ENCODE measurements at places on chromosomes 5 and 9.

- DNase-seq: no peak
Measured at GRCh38 chr9:114112778-114113584, 13.9 kb upstream of the KIF12 start.

GRCh38 chr9:37988602-37989001 lies 80.4 kb downstream of the SHB start:
- DNase-seq: no peak

- DNase-seq: no peak
Measured at GRCh38 chr9:112274600-112274999, 58.8 kb downstream of the PTBP3 start.

DNA sequence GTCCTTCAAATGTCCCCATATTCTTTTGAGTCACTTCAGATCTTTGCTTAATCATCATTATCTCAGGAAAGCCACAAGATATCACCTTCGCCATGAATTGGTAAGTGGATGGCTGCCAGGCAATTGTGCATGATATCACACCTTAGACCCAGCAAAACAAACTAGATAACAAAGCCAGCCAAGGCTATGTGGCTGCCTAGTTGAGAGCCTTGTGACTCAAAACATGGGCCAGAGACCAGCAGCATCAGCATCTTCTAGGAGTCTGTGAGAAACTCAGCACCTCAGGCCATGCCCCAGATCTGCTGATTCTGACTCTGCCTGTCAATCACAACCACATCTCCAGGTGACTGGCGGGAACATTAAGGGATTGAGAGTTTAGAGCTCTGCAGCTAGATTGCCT lies 82.8 kb downstream of the SLIT3 start:
- DNase-seq: no peak

GRCh38 chr5:14713476-14714390 lies 49.2 kb downstream of the OTULIN start:
- DNase-seq: no peak

DNA sequence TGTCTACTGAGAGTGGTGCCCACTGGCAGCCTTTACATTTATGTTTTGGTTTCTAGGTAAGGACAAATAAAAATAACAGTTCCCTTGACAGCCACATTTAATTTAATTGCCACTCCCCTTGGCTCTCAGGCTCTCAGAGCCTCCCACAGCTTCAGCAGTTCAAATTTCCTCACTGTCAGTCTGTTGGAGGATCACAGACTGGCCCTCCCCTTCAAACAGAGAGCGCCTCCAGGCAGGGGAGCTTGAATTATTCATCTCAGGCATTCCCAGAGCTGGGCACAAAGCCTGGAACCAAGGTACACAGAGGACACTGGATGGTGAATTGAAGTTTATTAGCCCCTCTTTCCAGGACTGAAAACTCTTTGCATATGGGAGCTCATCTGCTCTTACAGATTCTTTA lies 407.7 kb downstream of the SPOCK1 start:
- no peak for DNase-seq

- no peak for DNase-seq
Measured at GRCh38 chr9:15764131-15764530, 211.3 kb downstream of the CCDC171 start.

- no peak for DNase-seq
Measured at GRCh38 chr9:93963969-93964368, 8.8 kb upstream of the BARX1 start.

DNA sequence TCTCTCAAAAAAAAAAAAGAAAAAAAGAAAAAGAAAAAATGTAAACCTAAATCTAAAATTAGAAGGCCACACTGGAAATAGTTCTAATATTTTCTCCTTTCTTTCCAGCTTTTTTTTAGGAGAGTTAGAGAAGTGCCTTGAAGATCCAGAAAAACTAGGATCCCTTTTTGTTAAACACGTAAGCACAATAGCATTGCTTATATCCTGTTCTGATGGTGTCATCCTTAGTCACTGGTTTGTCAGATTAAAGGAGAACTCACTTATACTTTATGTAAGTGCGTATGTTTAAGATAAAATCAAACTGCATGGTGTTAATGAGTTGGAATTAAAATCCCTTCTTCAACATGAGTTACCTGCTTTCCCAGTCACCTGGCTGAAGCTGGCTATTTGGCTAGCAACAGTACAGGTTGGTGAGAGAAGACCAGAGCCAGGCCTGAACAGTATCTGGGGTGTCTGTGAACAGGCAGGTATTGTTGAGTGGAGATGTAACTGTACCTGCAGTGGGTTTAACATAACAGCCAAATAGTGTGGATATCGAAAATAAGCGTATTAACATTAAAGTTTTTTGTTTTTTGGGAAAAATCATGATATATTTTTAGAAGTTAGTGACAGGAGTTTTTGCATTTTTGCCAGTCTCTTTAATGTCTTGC lies 104.7 kb upstream of the OTULINL start:
- DNase-seq: no peak

DNA sequence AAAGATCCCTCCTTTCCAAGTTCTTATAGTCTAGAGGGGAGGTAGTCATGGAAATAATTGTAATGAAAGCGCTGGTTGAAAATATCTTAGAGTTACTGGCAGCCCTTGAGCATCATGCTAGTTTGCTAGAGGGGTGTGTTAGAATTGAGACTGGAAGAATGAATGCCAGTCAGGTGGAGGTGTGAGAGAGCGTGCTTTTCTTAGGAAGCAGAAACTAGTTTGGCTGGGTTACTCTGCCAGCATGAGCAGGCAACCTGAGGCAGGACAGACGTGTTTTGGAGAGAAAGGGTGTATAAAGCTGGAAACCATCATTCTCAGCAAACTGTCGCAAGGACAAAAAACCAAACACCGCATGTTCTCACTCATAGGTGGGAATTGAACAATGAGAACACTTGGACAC lies 43.6 kb upstream of the DHFR start:
- DNase-seq: no peak

GRCh38 chr9:120714846-120715388 lies 647 bp upstream of the MEGF9 start:
- no peak for DNase-seq

DNA sequence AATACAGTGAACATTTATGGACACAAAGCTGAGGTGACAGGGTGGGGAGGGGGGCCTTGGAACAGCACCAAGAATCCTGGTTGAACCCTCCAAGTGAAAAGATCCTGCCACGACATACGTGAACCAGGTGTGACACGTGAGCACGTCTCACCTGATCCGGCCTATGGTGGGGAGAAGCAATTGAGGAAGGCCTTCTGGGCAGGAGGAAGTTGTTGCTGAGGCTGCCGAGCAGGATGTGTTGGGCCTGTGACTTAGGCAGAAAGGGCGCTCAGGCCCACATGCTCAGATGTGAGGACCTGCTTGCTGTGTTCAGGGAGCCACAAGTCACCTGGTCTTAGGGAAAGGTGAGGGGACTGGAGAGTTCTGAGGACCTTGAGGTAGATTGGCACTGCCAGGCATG lies 2.5 kb upstream of the MAPK9 start:
- DNase-seq: no peak

GRCh38 chr5:109230369-109230768 lies 179.4 kb downstream of the PJA2 start:
- DNase-seq: no peak

- no peak for DNase-seq
Measured at GRCh38 chr5:138926688-138927448, 51.7 kb upstream of the LRRTM2 start.

DNA sequence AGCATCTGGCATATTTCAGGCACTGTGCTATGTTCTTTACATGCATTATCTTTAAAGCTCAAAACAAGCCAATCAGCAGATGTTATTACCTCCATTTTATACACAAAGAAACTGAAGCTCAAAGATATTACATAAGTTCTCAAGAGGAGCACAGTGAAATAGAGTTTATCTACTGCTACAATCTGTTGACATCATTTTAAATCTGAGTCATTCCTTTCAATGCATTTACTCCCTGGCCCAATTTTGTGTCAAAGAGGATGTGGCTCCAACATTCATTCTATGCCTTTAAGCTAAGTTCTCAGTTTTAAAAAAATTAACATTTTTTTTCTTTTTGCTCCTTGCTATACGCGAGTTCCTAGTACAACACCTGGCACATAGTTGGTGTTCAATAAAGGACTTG lies 486.3 kb upstream of the ZNF462 start:
- DNase-seq: no peak

DNA sequence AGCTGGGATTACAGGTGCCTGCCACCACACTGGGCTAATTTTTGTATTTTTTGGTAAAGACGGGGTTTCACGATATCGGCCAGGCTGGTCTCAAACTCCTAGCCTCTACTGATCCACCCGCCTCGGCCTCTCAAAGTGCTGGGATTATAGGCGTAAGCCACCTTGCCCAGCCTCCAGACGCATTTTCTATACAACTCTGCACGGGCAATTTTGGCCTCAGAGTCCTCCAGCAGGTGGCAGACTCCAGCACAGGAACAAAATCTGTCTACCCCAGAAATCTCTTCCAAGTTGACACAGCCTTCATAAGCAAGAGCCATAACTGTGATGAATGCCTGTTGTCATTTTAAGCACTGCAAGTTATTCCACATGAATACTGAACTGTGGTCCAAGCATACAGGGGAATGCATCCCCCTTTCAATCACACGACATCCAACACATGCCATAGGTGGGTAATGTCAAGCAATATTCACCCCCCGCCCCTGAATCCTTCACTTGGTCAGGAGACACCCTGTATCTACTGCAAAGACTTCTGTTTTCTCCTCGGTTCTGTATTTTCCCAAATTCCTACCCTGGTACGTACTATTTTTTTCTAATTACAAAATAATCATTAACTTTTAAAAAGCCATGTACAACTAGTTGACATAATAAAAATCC lies 50.8 kb downstream of the ALDH7A1 start:
- DNase-seq: no peak

DNA sequence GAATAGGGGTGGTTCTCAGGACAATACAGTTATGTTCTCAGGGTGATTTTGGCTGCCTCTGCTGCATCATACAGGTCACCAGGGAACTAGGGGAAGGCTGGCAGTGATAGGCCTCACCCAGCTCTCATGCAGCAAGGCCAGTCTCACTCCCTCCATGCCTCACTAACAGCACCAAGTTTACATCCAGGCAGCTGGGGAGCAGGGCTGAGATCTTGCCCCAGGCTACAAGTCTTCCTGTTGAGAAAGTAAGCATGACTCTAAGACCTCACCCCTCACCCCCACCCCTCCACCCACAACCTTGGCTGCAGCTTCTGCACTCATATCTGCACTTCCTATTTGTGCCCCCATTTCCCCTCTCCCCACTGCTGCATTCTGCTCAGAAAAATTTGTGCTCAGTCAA lies 481.2 kb downstream of the ACTL7B start:
- DNase-seq: no peak

- no peak for DNase-seq
Measured at GRCh38 chr9:109972026-109972882, 192.3 kb downstream of the PALM2AKAP2 start.

GRCh38 chr5:14444161-14444560 lies 137.4 kb upstream of the OTULINL start:
- DNase-seq: no peak

- no peak for DNase-seq
Measured at GRCh38 chr5:150377964-150378694, 20.6 kb downstream of the TCOF1 start.

DNA sequence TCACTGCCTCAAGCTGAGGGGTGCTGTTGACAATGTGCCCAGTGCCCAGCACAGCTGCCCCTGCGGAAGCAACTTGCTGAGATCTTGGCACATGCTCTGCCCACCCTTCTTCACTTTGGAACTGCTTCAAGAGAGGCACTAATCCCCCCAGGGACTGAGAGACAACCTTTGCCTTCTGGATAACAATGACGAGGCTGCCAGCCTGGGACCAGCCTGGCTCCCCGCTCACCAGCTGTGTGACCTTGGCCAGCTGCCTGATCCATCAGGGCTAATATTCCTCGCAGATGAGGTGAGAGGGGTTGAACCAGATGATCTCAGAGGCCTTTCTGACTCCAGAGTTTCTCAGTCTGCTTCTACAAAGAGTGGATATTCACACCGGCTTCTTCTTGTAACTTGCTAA lies 81.0 kb downstream of the SHB start:
- DNase-seq: no peak

- no peak for DNase-seq
Measured at GRCh38 chr5:115847290-115847689, 5.6 kb downstream of the AP3S1 start.

DNA sequence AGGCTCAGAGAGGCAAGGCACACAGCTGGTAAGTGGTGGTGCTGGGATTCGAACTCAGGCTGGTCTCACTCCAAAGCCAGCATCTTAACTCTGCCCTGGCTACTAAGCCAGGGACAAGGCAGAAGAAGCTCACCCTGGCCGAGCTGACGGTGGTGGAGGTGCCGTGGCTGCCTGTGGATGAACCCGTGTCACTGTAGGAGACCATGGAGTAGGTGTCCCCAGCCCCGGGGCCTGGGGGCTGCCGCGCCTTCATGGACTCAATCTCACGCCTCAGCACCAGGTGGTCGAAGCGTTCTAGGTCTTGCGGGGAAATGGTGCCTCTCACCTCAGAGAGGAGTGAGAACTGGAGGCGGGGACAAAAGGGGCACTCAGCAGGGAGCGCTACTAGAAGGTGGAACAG lies 35.4 kb upstream of the AKNA start:
- DNase-seq: no peak

DNA sequence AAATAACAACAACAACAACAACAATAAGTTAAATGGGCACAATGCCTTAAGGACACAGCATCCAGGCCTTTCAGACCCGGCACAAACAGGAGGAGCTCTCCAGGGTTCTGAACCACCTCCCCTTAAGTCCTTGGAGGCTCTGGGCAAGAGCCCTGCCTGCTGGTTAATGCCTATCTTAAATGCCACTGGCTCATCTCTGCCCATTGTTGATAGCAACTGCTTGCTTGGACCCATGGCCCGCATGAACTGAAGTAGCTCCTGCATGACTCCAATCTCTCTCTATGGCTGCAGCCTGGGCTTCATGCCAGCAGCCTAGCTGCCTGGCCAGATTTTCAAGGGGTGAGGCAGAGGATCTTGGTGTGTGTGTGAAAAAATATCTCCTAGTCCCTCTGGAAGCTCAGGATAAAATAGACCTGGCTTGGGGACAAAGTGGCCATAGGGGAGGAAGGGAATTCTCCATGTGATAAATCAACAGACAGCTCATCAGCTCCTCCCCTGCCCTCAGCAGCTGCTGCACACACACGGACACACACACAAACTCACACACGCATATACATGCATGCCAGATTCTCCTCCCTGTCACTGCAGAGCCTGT lies 27.4 kb downstream of the FAM219A start:
- peak; percentile 9 for DNase-seq

DNA sequence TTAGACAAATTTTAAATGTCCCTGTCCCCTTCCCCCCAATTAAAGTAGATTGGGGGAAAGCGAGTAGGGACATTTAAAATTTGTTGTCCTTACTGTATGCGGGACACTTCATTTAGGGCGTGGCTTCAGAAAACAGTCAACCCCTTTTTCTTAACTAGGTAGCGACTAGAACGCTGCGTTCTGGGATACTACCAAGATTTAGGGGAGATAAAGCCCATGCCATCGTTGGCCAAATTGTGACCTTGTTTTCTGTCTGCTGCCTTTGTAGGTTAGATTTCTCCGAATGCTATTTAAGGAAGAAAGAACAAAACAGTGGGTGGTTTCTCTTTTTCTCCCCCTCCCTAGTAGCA lies 1.2 kb downstream of the CKS2 start:
- DNase-seq: no peak

DNA sequence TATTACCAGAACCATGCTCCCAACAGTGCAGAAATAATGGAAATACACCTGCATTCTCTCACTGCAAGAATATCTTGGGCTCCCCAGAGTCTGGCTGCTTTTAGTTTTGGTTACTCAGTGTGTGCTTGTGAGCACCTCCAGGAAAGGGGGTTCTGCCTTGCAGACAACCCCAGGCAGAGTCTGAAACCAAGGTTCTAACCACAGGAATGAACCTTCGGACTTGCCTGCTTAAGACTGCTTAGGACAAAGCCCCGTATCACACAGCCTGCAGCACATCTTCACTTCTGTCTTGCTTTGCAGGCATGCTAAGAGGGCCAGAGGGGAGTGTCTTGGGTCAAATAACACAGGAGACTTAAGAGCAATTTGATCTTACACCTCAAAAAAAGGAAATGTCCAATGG lies 94.8 kb upstream of the SPATA31C2 start:
- no peak for DNase-seq
